Activated naive CD8-positive, alpha-beta T cell treated with anti-CD3 and anti-CD28 coated beads, Interleukin-2, amount 10 ng/mL, durations not matched to agents 7 days and 5 days (primary cell): ENCODE measurements at places on chromosomes 7 and 10. TPM values are rescaled to one million over a fixed set of nuclear protein-coding genes. Genes with fewer than 3 reads are reported as not detected.

GRCh38 chr10:52623761-52624160 is 148.8 kb downstream of the MBL2 start:
- no peak overlapping the region for H3K27ac ChIP-seq
- H3K36me3 ChIP-seq = no peaks in the 10 kb centered on the region
- no peaks in the 10 kb centered on the region for H3K4me1 ChIP-seq
- H3K27me3 ChIP-seq = no peaks in the 10 kb centered on the region
- DNase-seq = no peak

- no peaks in the 10 kb centered on the region for H3K4me1 ChIP-seq
- H3K36me3 ChIP-seq = peaks cover 4% of the 10 kb centered on the region
- no peak for DNase-seq
- H3K27me3 ChIP-seq = no peaks in the 10 kb centered on the region
- H3K27ac ChIP-seq = no peak overlapping the region
Measured at GRCh38 chr10:77305650-77306632, 331.7 kb downstream of the KCNMA1 start.

DNA sequence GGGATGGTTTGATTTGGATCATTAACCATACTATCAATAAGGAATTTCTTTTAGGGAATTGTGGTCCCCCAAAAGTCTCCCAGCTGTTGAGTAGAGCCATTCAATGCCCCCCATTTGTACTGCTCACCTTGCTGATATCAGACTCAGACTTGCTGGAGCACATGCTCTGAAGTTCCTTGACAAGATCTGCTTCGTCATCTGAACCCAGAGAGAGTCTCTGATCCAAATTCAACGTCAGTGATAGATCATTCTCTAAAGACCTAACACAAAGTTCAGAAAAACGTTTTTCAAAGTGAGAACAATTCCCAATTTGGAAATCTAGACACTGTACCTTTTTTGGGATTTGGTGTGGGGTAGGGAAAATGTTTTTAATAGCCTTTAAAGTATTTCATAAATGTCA is 153.9 kb downstream of the CTTNBP2 start:
- DNase-seq = no peak
- H3K4me3 ChIP-seq = no peak overlapping the region
- no peaks in the 10 kb centered on the region for H3K36me3 ChIP-seq
- no peak overlapping the region for H3K27ac ChIP-seq
- H3K27me3 ChIP-seq = no peaks in the 10 kb centered on the region
- H3K4me1 ChIP-seq = no peaks in the 10 kb centered on the region

GRCh38 chr10:63058236-63058635 is 74.9 kb upstream of the NRBF2 start:
- no peaks in the 10 kb centered on the region for H3K36me3 ChIP-seq
- no peaks in the 10 kb centered on the region for H3K4me1 ChIP-seq
- peaks cover 9% of the 10 kb centered on the region for H3K27me3 ChIP-seq
- H3K27ac ChIP-seq = no peak overlapping the region
- no peak overlapping the region for H3K4me3 ChIP-seq

The HOXA2 gene
- not detected for total RNA-seq

DNA sequence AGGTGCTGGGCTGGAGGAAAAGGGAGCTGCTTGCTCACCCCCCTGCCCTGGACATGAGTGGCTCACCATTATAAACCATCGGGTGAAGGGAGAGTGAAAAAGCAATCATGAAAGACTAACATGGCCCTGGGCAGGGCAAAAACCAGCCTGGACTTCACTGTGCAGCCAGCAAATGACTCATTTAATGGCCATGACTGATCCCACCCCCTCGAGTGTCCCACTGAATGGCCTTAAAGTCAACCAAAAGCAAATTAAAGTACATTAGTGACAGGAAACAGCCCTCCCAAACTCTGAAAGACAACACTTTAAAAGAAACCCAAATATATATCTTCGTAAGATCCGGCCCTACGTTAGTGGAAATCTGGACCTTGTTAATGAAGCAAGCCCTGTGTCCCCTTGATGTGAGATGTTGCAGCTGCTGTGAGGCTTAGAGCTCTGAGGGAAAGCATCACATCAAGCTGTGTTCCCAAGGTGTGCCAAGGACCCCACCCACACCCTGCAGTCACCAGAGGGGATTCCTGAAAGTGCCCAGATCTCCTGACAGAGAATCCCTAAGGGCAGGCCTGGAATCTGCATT is 31.2 kb downstream of the ADCYAP1R1 start:
- no peak for DNase-seq
- H3K4me1 ChIP-seq = no peaks in the 10 kb centered on the region
- no peaks in the 10 kb centered on the region for H3K36me3 ChIP-seq
- no peak overlapping the region for H3K27ac ChIP-seq
- H3K27me3 ChIP-seq = peaks cover 26% of the 10 kb centered on the region

The DENND2A gene
- not detected for total RNA-seq

- DNase-seq = no peak
- H3K27me3 ChIP-seq = no peaks in the 10 kb centered on the region
- H3K4me3 ChIP-seq = no peak overlapping the region
- H3K4me1 ChIP-seq = no peaks in the 10 kb centered on the region
- H3K36me3 ChIP-seq = no peaks in the 10 kb centered on the region
- H3K27ac ChIP-seq = no peak overlapping the region
Measured at GRCh38 chr10:65805511-65805910, 1120.3 kb upstream of the LRRTM3 start.

GRCh38 chr7:153475239-153475638 is 577.0 kb upstream of the DPP6 start:
- H3K36me3 ChIP-seq = no peaks in the 10 kb centered on the region
- H3K27ac ChIP-seq = no peak overlapping the region
- no peak for DNase-seq
- no peak overlapping the region for H3K4me3 ChIP-seq
- H3K27me3 ChIP-seq = no peaks in the 10 kb centered on the region
